ENCODE measurements at places on chromosomes 12 and 14. TPM values are rescaled to one million over a fixed set of nuclear protein-coding genes. Genes with fewer than 3 reads are reported as not detected.
A peak's percentile ranks its signal among the peaks of the same experiment; 100 is the strongest.

DNA sequence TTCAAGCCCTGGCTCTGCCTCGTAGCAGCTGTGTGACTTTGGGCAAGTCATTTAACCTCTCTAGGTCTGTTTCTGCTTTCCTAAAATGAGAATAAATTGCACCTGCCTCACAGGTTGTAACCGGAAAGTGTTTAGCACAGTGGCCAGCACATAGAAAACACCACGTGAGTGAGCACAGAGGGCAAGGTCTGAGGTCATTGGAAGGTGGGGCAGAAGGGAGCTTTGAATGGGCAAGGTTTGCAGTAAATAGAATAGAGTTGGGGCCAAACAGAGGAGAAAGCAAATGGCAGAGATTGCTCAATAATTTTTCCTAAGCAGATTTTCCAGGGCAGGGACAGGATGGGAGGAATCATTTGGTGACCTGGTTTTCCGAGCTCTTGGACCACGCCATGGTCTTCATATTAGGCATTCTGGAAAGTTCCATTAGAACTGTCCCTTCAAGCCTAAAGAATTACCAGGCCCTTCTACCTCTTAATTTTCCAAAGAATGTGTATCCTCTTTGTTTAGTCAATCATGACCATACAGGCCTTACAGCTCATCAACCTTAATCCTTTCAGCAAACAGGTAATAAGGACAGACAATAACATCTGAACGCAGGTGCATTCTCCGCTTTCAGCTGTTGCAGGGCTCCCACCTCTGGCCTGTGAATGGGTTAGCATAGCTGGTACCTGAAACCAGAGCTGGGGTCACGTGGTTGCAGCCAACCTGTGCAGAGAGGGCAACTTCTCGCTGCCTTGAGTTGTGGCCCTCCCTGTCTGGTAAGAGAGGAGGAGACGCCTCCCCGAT lies 53.8 kb downstream of the VWF start:
- peak; percentile 48 for DNase-seq

LRFN5 gene
- under 0.01 TPM for total RNA-seq

DNA sequence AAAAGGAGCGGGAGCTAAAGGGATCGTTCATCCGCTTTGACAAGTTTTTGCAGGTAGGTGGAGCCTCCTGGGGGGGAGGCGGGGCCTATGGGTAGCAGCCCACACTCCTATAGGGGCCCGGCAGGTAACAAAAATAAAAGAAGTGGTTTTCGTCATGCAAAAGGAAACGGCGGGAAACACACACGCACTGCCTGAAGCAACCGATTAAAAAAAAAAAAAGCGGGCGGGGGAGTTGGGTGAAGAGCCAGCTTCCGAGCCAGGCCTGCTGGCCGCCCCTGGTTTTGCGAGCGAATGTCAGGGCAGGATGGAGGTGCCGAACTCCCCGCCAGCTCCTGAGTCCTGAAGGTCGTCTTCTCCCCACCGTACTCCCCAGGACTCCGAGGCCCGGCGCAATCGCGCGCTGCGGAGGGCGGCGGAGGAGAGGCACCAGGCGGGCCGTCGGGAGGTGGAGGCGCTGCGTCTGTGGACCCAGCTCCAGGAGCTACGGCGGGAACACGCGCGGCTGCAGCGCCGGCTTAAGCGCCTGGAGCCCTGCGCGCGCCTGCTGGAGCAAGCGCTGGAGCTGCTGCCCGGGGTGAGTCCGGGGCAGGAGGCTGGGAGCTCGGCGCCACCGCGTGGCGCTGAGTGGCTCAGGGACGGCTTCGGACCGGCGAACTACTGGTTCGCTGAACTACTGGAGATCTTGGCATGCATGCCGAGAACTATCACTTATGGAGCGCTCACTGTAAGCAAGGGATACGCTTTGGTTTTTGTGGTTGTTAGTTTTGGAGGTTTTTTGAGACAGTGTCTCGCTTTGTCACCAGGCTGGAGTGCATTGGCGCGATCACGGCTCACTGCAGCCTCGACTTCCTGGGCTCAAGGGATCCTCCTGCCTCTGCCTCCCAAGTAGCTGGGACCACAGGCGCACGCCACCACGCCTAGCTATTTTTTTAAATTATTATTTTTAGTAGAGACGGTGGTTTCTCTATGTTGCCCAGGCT lies 3.6 kb downstream of the CFAP73 start:
- peak; percentile 99 for DNase-seq

DNA sequence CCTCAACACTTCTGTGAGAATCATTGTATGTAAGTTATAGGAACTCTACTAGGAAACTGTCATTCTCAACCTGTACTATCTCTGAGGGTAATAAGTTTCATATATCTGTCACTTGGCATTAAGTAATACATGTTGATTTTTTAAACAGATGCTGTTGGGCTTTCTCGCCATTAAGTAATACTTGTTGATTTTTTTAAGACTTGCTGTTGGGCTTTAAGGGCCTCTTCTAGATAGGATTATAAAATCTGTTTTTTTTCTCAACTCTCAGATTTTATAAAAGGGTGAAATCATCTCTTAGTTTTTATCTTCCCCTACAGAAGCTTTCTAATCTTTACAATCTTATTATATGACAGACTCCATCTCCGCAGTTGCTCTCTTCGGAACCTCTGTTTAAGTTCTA lies 5.6 kb downstream of the WASHC4 start:
- no peak for DNase-seq

DNA sequence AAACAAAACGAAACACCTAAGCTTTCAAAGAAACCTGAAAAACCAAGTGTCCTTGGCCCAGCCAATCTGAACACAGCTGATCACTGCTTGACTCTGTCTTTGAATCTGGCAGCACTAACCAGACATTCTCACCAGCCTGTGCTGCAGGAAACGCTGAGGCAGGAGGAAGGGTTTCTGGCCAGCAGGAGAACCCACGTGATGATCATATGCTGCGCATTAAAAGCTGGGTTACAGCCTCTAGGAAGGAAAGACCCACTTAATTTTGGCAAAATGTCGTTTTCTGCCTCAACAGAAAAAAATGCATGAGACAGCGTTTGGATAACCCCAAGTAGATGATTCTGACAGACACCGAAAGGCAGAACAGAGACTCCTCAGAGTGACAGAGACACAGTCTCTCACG lies 9.8 kb downstream of the APPL2 start:
- DNase-seq: peak; percentile 90

SMAGP gene
- 13.6 TPM for total RNA-seq

DNA sequence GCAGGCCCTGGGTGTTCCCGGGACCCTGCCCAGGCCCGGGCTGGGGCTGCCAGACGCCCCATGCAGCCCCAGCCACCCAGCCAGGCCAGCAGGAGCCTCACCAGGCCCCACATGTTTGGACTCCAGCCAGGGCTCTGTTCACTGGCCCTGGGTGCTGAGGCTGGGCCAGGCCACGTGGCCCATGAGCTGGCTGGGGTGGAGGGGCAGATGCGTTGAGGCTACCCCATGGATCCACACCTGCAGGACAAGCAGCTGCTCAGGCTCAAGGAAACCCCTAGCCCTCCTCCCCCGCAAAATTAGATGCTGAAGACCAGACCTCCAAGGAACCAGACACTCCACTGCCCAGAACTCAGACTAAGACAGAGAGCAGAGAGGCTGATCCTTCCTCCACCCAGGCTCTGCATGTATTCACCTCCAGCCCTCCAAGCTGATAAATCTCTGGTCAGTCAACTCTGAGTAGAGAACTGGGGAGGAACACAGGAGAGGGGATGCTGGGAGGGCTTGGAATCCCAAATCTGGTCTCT lies 1.6 kb downstream of the CDH24 start:
- DNase-seq: peak; percentile 93

CMKLR1 gene
- 9.8 TPM for total RNA-seq

GRCh38 chr12:113479590-113480335 lies 8.1 kb upstream of the LHX5 start:
- peak; percentile 94 for DNase-seq

PPFIBP1 gene
- 179 TPM for total RNA-seq

- no peak for DNase-seq
Observed at GRCh38 chr12:117331691-117332090, 29.7 kb downstream of the NOS1 start.

GRCh38 chr14:49915085-49915484 lies 22.2 kb downstream of the ARF6 start:
- DNase-seq: no peak

- DNase-seq: peak; percentile 65
Observed at GRCh38 chr14:101120641-101121507, 217.4 kb upstream of the RTL1 start.

- peak; percentile 62 for DNase-seq
Observed at GRCh38 chr12:91778091-91778832, 367.4 kb downstream of the BTG1 start.

LALBA gene
- total RNA-seq: not detected

GRCh38 chr14:53938136-53938837 lies 18.3 kb downstream of the BMP4 start:
- no peak for DNase-seq

GRCh38 chr12:120625557-120626419 lies 14.6 kb upstream of the CABP1 start:
- no peak for DNase-seq

DNA sequence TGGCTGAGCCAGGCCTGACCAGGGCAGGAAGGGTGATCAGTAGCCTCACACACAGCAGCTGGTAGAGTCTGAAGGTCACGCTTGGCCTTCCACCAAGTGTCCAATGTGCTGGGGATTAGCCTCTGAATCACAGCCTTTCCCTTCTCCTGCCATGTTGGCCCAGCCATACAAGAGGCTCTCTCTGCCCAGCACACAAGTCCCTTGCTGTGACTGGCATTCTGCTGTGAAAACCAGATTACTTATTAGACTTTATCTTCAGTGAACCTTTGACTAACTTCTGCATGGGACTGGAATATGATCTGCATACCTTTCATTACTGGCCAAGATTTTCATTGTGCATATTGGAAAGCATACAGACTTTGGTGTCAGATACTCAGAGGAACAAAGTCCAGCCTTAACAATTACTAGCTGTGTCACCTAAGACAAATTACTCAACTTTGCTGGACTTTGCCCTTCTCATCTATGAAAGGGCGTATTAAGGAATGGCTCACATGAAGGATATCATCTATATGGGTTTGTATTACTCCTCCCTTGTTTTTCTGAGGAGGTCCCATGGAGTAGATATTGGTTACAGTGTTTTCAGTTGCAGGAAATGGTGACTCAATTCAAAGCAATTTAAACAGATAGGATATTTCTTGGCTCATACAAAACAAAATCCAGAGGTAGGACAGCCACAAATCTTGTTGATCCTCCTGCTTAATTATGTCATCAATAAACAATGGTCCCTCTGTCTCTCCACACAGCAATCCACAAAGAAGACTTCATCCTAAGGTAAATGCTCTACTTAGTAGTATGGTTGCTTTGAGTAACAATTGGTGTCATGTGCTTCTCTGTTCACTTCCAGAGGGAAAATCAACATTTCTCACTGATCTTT lies 99.6 kb downstream of the DYRK2 start:
- no peak for DNase-seq

DNA sequence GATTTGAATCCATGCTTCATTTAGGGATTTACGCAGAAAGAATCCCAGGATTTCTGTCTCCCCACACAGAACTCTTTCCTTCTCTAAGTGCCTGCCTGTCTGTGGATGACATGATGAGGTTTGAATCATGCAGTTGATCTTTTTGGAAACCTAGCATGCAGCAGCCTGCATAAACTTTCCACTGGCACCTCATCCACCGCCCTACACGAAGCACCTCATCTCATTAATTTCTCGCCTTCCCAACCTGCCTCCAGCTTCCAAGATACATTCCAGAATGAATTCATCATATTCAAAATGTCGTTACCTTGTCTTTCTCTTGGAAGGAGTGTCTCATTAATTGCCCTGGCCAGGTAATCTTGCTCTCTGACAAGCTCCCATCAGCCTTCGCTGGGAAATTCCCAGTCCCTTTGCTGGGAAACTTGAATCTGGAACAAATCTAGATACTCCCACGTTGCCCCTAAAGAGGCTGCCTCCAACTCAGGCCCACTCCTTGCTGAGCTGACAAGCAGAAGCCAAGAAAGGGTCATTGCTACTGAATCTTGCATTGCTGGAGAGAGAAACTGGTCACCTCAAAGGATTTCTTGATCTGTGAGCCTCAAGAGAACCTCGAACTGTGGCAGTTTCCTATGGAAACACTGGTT lies 48.2 kb downstream of the SERPINA3 start:
- no peak for DNase-seq

PLEK2 gene
- total RNA-seq: 1.2 TPM

- peak; percentile 80 for DNase-seq
Observed at GRCh38 chr12:29611906-29612305, 114.4 kb upstream of the OVCH1 start.

RASAL1 gene
- not detected for total RNA-seq

- DNase-seq: no peak
Observed at GRCh38 chr14:87178277-87178676, 814.7 kb downstream of the GALC start.

DNA sequence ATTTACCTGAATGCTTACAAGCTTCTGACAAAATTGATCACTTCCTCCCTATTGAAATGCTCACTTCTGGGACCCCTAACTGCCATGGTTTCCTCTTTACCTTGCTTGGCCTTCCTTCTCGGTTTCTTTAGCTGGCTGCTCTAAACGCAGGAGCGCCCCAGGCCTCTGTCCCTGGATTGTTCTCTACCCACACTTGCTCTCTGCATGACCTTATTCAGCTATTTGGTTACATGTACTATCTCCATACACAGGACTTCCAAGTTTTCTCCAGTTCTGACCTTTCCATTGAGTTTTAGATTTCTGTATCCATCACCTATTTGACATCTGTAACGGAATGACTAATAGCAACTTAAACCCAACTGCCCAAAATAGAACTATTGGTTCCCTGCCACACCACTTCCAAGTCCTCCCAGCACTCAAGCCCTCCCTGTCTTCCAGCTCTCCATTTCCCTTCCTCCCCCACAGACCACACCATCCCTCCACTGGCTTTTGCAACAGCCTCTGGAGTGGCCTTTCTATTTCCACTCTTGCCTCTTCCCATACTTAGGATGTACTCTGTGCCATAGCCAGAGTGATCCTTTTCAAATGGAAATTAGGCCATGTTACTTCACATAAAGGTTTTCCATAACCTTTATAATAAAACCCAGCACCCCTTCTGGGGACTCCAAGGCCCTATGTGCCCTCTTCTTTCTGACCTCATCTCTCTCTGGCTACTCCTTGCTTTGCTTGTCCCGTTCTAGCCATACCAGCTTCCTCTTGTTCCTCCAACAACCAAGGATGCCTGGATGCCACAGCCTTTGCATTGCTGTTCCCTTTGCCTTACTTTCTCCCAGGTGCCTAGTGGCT lies 202.2 kb downstream of the AEBP2 start:
- no peak for DNase-seq

- no peak for DNase-seq
Observed at GRCh38 chr12:52956987-52957386, 8.1 kb downstream of the KRT18 start.

DNA sequence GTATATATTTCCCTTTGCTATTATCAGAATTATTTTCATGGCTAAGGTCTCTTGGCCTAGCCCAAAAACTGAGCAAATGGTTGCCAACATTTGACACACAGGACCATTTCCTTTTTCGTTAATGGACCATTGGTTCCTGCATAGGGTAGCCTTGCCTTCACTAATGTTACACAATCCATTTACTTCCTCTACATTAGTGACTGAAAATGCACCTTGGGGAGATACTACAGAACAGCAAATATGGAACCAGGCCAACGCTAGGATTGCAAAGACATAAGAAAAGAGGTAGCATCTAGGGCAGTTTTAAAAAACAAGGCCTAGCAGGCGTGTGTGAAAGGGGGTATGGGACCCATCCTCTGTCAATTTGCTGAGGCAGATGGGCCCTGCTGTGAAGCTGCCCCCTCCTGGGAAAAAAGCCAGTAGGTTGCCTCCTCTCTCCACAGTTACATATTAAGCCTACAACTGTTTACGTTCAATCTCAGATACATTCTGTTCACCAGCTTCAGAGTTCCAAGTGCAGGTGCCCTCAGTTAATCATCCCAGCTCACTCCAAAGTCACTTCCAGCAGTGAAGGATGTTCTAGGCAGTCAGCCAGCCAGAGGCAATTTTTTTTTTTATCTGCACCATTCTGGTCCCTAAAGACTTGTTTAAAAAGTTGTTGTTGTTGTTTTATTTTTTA lies 15.0 kb downstream of the AQP6 start:
- no peak for DNase-seq

RNASE4 gene
- 24.2 TPM for total RNA-seq

TRIM9 gene
- total RNA-seq: 1.1 TPM

Measured in osteoblast (primary cell).